ENCODE measurements at places on chromosomes 2 and 18.

- DNase-seq = no peak
Observed at GRCh38 chr2:28193630-28194403, 198.8 kb upstream of the FOSL2 start.

- DNase-seq = no peak
Observed at GRCh38 chr18:22311301-22311700, 106.4 kb downstream of the CTAGE1 start.

DNA sequence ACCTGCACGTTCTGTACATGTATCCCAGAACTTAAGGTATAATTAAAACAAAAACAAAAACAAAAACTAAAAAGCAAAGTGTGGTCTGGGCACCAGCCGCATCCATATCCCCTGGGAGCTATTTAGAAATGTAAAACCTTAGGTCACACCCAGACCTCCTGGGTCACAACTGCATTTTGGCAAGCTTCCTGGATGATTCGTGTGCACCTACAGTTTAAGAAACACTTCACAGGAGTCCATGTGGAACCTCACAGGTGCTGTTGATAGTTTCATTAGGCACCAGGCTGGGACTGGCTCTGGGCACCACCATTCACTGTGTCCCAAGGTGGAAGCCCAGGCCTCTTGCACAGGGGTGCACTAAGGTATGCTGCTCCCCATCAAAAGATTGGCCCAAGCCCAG lies 103.6 kb upstream of the BOD1L2 start:
- DNase-seq = no peak

DNA sequence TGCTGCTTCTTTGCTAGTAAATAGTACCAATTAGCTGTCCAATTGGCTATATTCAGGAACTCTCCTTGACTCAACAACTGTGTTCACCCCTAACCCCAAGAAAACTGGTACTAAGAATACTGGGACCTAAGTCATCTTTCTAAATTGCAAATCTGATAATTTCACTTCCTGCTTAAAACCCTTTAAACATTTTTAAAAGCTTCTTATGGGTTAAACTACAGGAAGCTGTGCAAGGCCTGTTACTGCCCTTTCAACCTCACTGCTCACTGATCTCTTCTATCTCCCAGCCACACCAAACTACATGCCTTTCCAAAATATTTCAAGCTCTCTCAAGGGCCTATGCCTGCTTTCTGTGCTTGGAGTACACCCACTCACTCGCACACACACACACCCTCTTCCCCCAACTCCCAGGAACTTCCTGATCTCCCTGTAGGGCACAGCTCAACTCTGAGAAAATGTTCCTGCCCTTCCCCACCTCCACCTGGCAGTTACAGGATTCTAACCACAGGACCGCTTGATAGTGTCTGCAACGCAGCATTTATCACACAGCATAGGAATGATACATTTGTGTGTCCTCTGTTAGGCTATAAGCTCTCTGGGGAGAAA lies 6.7 kb downstream of the LMAN1 start:
- DNase-seq = no peak

GRCh38 chr2:200966770-200967169 lies 3.3 kb upstream of the ORC2 start:
- DNase-seq = no peak

DNA sequence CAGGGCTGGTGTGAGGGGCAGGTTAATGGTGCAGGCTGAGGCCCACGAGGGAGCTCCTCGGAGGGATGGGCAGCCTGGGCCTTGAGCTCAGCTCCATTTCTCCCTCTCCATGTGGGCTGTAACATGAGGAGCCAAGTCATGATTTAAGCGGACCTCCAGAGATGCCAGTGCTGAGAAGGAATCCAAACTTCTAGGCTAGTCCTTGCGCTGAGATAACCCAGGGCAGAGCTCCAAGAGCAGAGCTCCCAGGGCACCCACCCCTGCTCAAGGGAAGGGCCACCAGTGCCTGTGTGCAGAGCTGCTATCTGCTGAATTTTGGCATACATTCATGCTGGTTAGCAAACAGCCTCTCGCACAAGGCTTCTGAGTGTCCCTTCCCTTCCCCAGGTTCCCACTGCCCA lies 95.1 kb downstream of the MRO start:
- DNase-seq = no peak

- DNase-seq = no peak
Observed at GRCh38 chr18:10116574-10116973, 202.8 kb downstream of the VAPA start.

DNA sequence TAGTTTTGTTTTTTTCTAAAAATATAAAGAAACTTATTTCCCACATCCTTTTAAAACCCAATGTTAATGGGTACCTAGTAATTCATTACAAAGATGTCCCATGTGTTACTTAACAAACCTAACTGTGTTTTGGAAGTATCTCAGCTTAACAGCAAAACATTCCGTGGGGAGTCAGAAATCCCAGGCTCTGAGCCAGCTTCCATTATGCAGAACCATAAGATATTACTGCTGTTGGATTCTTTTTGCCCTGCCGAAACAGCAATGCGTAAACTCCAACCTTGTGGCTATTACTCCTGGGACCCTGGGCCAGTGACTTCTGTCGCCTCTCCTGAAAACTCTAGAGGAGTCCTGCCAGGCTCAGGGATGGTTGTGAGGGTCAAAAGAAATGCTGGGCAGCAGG lies 174.1 kb downstream of the UXS1 start:
- no peak for DNase-seq

GRCh38 chr2:238235331-238235732 lies 4.5 kb downstream of the HES6 start:
- no peak for DNase-seq

GRCh38 chr2:156999661-157000060 lies 257.8 kb upstream of the GALNT5 start:
- DNase-seq = no peak

- DNase-seq = no peak
Observed at GRCh38 chr2:36450466-36451196, 95.1 kb downstream of the CRIM1 start.

DNA sequence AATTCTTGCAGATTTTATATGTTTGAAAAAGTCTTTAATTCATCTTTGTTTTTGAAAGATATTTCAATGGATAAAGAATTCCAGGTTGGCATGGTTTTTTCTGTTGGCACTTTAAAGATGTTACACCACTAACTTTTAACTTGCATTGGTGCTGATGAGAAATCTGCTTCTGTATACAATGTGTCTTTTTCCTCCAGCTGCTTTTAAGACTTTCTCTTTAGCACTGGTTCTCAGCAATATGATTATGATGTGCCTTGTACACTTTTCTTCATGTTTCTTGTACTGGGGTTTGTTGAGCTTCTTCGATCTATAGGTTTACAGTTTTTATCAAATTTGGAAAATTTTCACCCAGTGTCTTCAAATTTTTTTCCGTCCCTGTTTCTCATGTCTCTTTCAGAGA lies 29.2 kb downstream of the PECR start:
- DNase-seq = no peak

- DNase-seq = no peak
Observed at GRCh38 chr2:30280596-30281434, 49.5 kb downstream of the LBH start.

DNA sequence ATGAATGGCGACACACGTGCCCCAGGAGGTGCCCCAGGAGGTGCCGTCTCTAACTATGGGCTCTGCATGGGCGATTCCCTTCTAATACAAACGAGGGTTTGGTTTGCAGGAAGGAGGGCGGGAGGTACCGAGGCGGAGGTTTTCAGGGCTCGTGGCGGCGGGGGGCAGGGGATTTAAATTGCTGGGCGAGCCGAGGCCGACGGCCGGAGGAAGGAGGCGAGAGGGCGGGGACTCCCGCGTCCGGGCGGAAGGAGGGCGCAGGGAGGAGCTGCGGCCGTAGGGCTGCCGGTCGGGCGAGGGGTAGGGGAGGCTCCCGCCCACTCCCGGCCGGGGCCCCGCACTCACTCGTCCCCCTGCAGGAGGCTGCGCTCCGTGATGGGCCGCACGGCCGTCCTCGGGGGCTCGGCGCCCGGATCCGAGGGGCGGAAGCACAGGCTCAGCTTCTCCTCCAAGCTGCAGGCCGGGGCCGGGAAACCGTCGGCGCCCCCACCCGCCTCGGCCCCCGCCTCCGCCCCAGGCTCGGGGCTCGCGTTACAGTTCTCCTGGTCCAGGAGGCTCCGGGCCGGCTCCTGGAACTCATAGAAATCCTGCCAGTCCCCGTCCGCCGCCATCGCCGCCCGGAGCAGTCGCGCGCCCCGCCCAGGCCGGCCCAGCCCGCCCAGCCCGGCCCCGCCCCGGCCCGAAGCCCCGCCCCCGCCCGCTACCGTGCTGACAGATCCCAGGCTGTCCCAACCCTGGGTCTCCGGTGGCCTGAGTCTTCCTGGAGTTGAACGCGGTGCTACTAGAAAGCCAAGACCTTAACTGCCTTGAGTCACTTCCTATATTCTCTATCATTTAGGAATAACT lies at the start of gene FEZ2:
Gene FEZ2 (minus strand): TSS at position 637 of the 846 bp plus-strand sequence. CDS start 26 bp downstream, at position 611.
- DNase-seq = peak; percentile 46

- no peak for DNase-seq
Observed at GRCh38 chr2:183996825-183997793, 601.2 kb upstream of the ZNF804A start.

GRCh38 chr2:135849087-135849486 lies 12.1 kb upstream of the LCT start:
- DNase-seq = no peak

GRCh38 chr2:167602122-167602521 lies 645.3 kb downstream of the STK39 start:
- no peak for DNase-seq

- no peak for DNase-seq
Observed at GRCh38 chr2:42192652-42193566, 23.8 kb downstream of the EML4 start.

- no peak for DNase-seq
Observed at GRCh38 chr18:73746101-73746500, 401.5 kb downstream of the FBXO15 start.

- DNase-seq = no peak
Observed at GRCh38 chr18:46322941-46323340, 218.8 kb downstream of the HAUS1 start.

DNA sequence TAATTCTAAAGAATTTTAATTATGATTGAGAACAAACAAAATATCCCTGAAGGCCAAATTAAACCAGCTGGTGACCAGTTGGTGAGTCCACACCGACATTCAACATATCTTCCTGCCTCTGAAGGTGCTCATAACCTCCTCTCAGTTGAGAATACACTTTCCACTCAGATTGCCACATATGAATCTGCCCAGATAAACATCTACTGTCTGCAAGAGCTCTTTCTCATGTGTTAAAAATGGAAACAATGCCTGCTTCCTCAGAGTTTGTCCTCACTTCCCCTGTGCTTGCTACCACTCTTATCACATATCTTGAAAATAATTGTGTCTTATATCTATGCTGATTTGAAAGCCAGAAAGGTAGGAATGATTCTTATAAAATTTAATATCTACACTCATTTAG lies 177.7 kb upstream of the GULP1 start:
- DNase-seq = no peak

- no peak for DNase-seq
Observed at GRCh38 chr2:154527962-154528361, 170.5 kb upstream of the KCNJ3 start.

- no peak for DNase-seq
Observed at GRCh38 chr18:68893354-68893753, 95.5 kb downstream of the CCDC102B start.

DNA sequence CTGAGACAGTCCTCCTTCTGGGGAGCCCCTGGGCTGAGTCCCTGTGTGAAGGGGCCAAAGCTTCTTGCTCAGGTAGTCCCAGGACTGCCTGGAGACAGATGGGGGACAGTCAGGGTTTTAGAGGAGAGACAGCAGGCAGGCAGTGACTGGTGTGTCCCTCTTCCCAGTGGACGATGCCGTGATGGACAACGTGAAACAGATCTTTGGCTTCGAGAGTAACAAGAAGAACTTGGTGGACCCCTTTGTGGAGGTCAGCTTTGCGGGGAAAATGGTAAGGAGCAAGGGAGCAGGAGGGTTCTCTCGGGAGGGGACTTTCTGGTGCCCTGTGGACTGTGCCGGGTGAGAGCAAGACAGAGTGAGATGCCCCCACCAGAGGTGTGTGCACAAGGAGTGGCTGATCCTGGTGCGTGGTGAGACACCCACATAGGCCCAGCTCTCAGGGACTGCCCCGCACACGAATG lies 74.8 kb downstream of the DYSF start:
- no peak for DNase-seq

GRCh38 chr2:96389736-96390135 lies 54.2 kb downstream of the NCAPH start:
- DNase-seq = no peak

GRCh38 chr2:58620093-58620492 lies 379.0 kb upstream of the FANCL start:
- DNase-seq = no peak
